Cortex of kidney (tissue), 1 donor: ENCODE measurements at places on chromosomes 7 and 10.

GRCh38 chr7:29229066-29229465 lies 34.5 kb downstream of the CHN2 start:
- DNase-seq: no peak

DNA sequence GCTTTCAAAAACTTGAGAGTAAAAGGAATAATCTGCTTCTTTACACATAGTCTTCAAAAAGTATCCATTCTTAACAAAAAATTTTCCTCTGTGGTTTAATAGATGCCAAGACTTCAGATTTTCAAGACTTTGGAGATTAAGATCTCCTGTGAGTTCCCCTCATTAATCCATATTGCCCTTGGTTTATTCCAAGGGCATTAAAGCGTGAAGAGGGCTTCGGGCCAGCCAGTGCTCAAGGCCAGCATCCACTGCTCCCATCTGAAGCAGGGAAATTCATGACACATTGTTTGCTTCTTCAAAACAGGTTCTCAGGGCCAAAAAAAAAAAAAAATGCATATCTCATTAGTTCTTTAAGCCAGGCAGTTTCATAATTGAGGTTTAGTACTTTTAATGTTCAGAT lies 137.3 kb upstream of the RHOBTB1 start:
- DNase-seq: no peak

DNA sequence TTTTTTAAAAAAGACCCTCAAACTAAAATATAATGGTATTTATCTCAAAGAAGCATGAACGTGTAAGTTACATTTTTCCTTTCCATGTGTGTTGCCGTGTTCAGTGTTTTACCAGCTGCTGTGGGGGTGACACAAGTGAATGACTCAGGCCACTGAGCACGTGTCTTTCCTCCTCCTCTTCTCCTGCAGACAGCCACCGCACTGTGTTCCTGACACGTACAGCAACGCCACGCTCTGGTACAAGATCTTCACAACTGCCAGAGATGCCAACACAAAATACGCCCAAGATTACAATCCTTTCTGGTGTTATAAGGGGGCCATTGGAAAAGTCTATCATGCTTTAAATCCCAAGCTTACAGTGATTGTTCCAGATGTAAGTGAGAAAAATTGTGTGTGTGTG lies 29.7 kb downstream of the TMEM248 start:
- no peak for DNase-seq

DNA sequence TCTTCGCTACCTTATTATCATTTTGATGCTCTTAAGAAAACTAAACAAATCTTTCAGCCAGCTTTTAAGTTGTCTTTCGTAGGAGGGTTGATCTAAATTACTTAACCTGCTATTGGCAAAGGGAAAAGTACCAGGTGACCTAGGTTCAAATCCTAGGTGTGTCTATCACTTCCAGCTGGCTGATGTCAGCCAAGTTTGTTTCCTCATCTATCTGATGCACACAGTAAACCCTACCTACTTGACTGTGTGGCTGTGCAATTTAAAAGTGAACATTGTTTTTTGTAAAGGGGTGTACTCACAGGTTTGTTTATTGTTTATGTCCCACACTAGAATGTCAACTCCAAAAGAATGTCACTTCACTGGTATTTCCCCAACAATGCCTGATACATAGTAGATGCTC lies 21.9 kb upstream of the CAMK1D start:
- DNase-seq: no peak

- DNase-seq: no peak
These were observed 80.0 kb upstream of the CHST15 start for GRCh38 chr10:124173298-124173900.

DNA sequence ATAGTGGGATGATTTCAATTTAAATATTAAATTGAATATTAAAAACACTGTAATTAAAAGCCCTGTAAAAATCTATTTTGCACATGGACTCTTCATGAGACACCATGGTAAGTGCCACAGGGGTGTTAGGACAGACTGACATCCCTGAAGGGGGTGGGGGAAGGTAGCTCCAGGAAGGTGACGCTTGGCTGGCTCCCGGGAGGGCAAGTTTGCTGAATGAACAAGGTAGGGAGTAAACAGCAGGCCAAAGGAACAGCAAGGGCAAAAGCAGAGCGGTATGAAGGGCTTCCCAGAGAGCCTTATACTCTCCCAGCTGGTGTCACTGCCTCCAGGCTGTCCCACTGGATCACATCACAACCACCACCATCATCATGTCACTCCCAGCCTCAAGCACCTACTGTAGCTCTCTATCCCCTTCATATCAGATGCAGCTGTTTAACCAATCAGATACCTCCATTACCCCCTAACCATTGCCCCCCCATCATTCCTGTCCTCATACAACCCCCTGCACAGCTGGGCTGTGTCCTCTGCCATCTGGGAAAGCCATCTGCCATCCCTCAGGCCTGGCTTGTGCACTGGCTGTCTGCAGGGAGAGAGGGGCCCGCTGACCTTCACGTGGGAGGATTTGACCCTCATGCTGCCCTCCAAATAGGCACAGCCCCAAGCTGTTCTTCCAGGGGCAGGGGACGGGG lies 19.5 kb downstream of the HSPA12A start:
- DNase-seq: no peak

DNA sequence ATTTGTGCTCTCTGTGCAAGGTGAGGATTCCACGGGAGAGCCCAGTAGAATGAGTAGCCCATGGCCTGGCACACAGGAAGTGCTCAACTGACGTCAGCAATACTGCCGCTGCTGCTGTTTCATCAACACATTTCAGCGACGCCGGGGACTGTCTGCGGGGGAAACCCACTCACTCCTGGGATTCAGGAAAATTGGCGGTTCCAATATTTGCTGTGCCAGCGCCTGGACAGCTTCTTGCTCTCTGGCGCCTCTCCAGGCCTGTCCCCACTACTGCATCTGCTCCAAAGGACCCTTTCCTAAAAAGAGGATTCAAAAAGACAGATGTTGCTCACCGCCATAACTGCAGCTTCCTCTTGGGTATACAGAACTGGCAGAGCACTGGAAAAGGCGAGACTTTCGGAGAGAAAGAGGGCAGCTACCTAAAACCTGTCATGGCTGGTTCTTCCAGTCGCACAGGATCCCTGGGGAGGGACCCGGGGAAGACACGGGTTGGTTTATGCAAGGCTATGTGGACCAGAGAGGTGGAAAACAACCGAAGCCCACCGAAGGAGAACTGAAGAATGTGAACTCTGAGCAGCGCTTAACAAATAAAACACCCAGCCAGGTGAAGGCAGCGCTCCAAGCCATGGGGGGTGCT lies 39.7 kb upstream of the ENO4 start:
- no peak for DNase-seq

DNA sequence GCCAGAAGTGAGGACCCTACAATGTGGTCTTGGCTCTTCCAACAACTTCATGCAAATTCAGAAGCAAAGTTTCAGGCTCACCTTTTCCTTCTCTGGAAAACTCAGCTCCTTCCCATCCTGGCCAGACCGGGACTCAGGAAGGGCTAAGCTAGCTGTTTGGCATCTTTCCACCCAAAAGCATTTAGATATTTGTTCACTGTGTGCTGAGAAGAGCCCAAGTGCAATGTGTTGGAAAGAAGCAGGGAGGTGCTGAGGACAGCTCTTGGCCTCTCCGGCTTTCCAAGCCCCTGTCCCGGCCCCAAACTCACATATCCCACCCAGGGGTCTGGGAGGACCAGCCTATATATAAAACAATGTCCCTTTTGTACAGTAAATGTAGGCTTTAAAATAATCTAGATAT lies 44.5 kb downstream of the MKI67 start:
- no peak for DNase-seq

DNA sequence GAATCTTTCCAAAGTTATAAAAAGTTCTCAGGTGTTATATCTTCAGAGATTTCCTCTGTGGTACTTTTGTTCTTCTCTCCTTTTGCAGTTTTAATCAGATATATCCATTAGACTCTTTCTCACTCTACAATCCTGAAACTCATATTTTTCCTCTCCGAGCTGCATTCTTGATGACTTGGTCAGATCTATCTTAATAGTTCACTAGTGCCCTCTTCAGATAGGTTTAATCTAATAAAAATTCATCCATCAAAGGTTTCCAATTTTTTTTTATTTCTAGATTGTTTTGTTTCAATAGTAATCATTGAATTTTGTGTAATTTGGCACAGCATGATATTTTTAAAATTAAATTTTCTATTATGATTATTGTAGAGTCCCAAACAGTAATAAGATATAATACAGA lies 21.8 kb upstream of the DGKB start:
- no peak for DNase-seq

GRCh38 chr10:29297678-29298077 lies 8.8 kb downstream of the LYZL1 start:
- DNase-seq: no peak

DNA sequence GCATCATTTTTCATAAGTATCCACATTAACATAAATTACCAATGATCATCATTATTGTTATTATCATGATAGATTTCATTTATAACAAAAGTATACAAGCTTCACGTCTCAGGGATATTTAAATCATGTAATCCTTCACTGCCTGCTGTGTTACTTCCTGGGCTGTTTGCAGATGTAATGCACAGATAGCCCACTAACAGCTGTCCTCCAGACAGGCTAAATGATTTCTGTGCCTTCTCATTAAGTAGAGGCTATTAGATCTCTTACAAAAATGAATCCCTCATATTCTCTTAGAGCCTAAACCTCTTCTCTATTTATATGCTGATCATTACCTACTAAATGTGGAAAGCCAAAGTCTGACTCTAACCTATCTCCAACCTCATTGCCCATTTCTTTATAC lies 9.3 kb downstream of the PCLO start:
- no peak for DNase-seq
